ENCODE measurements at places on chromosomes 6 and 20.
A peak's percentile ranks its signal among the peaks of the same experiment; 100 is the strongest.

DNA sequence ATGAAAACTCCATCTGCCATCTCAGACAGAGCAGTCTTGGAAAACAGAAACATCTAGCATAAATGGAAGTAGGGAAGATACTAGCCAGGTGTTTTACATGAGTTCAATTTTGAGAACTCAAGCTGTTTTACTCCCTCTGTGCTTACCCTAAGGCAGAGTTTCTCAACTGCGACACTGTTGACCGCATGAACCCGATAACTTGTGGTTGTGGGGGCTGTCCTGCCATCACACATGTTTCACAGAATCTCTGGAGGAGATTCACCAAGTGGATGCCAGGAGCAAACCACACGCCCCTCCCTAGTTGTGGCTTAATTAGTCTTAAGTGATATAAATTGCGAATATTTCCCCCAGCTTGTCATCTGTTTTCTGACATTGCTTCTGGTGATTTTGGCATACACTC, 2.3 kb upstream of the SERPINB6 start:
- no peak for DNase-seq

GRCh38 chr6:64949257-64949656, 757.8 kb downstream of the EYS start:
- DNase-seq = no peak

DNA sequence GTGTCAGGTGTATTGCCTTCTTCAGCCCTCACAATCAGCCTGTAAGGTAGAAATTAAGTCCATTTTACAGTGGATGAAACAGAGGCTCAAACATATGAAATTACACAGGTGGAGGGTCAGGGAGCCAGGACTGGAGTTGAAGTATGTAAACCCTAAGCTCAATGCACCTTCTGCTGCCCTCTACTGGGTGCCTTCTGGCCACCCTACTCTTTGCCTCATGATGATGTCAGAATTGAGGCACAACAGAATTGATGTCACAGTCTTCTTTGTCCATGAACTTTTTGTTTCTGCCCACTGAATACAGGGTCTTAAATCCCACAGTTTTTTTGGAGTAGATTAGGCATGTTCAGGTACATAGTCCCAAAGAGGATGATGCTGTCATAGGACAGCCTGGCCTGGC, 400.8 kb upstream of the CHD6 start:
- peak; percentile 55 for DNase-seq

- DNase-seq = no peak
Observed at GRCh38 chr6:170074907-170075306, 216.0 kb downstream of the DLL1 start.

GRCh38 chr20:59672576-59672975, 68.2 kb downstream of the PHACTR3 start:
- no peak for DNase-seq

DNA sequence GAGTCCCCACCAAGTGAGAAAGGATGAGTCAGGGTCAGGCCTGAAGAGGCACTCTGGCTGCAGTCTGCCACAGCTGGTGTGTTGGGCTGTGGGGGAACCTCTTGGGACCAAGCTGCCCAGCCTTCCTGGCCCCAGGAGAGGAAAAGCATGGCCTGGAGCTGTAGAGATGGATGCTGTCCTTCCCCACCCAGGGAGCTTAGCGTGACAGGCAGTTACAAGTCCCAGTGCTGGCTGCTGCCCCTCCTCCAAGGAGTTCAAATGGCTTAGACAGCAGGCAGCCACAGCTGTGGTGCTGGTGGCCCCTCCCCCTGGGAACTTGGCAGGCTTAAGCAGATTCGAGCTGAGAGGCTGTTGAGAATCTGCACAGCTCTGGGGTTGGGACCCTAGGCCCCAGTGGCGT, 253.2 kb downstream of the PLCB1 start:
- DNase-seq = peak; percentile 85

GRCh38 chr6:44868910-44869309, 459.2 kb upstream of the RUNX2 start:
- DNase-seq = no peak

DNA sequence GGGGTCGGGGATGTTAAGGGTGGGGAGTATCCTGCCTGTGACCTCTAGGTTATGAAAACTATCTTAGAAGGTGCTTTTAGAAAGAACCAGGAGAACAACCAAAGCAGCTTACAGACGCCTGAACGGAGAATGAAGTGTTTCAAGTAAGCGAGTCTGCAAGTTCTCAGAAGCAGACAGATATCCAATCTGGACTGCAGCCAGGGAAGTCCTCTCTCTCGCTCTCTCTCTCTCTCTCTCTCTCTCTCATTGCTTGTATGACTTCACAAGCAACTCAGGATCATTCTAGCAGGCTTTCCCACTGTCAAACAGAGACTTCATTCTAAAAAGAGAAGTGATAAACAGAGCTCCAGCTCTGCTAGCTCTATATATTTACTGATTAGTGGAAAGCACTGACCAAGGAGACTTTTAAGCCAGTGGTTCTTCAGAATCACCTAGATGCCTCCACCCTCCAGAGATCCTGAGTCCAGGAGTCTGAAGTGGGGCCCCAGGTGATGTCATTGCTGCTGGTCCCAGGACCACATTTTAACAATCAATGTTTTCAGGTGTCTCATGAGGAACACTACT, 6.0 kb downstream of the TCF21 start:
- DNase-seq = no peak

- no peak for DNase-seq
Observed at GRCh38 chr6:126210398-126211075, 129.4 kb upstream of the CENPW start.

DNA sequence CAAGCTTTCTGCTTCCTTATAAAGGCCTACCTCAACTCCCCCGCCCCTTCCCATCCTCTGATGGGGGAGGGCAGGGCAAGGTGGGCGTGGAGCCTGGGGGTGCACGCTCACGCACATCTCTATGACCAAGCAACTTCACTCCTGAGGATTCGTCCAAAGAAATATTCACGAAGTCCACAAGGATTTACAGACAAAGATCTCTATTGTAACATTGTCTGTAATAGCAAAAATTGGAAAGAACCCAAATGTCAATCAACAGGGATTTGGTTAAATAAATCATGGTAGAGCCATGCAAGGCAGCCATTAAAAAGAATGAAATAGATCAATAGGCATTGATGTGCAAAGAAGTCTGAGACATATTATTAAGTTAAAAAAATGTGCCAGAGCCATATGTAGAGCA, 130.4 kb upstream of the AFDN start:
- DNase-seq = no peak

DNA sequence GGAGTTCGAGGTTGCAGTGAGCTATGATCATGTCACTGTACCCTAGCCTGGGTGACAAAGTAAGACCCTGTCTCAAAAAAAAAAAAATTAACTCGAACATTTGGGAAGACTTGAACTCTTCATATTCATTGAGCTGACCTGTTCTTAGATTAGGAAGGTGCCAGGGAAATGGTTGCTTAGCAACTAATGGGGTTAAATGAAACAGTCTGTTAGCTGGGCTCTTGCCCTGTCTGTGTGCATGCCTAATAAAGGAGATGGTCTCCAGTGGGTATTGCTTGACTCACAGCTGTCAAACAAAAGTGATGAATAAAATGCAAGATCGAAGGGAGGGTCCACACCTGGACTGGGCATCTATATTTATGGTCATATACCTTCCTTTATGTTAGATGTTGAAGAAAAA, 101.8 kb downstream of the KLHL32 start:
- no peak for DNase-seq

DNA sequence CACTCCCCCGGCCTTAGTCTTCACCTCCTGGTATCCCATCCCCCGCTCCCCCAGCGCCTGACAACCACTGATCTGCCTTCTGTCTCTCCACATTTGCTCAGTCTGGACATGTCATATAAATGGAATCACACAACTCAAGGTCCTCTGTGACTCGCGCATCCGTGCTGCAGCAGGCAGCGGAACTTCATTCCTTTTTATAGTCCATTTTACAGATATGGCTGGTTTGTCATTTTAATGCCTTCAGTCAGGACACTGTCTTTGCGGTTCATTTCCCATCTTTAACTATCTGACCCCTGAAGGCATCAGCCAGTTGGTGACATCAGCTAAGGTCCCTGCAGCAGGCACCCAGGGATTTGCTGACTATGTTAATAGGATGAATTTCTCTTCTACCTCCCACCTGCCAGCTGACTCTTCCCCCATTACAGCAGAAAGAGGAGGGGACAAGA, 125.7 kb downstream of the ZMYND8 start:
- DNase-seq = no peak

DNA sequence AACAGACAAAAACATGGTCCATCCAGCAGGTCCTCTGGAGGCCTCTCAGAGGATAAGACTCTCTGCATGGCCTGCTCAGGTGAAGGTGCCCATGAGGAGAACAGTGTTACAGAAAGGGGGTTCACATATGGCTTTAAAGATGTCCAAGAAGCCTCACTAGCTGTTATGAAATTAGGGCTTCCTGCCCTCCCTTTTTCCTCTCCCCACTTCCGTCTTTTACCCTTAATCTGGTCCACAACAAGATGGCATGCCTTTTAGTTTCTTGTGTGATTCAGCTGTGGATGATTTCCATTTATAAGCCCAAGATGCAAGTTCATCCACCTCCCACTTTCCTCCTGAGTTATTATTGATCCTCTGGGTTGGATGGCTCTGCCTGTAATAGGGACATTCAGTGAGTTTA, 14.0 kb downstream of the GCNT2 start:
- no peak for DNase-seq

DNA sequence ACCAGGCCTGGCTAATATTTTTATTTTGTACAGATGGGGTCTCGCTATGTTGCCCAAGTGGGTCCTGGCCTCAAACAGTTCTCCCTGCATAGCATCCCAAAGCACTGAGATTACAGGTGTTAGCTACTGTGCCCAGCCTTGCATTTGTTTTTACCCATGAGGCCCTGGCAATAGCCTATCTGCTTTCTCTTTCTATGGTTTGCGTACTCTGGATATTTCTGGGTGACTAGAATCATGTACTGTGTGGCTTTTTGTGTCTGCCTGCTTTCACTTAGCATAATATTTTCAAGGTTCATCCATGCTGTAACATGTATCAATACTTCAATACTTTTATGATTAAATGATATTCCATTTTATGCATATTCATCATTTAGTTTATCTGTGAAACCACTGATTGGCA, 451.7 kb downstream of the GRIK2 start:
- no peak for DNase-seq

- no peak for DNase-seq
Observed at GRCh38 chr6:142440600-142441293, 138.9 kb downstream of the ADGRG6 start.

DNA sequence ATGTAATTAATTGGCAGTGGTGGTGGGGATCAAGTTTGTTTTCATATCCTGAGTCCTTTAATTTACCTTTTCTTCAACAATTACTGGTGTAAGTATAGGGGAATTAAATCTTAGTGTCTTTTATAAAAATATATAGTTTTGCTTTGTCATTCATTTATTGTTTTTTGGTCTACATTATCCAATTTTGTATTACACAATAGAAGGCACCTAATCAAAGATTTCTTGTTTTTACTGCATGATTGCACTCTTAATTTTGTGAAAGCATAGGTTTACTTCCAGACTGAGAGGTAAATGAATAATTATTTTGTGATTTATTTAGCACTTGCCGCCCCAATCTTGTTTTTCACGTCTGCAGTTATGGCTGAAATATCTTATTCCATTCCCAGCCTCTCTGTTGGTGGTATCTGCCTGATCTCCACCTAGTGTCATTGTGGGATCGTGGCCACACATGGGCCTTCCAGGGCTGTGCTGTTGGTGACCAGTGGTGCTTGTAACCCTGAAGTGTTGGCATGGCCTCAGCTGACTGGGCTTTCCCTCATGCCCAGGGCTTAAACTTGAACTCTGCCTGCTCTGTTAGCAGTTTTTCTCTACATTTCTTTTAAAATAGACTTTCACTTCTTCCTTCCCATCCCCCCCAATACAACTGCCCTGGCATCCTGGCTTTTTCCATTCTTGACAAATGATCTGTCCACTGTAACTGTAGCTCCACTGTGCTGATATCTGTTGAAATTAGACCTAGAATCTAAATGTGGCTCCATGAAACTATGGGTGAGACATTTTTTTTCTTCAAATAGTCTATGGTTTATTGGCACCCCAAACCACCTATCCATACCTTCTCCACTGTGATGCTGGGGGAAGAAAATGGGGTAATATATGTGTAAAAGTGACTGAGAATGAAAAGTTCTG, 24.8 kb downstream of the E2F3 start:
- DNase-seq = no peak

GRCh38 chr6:170134031-170134470, 156.8 kb downstream of the DLL1 start:
- DNase-seq = peak; percentile 59

GRCh38 chr20:10040070-10040975, 5.5 kb downstream of the ANKEF1 start:
- no peak for DNase-seq

DNA sequence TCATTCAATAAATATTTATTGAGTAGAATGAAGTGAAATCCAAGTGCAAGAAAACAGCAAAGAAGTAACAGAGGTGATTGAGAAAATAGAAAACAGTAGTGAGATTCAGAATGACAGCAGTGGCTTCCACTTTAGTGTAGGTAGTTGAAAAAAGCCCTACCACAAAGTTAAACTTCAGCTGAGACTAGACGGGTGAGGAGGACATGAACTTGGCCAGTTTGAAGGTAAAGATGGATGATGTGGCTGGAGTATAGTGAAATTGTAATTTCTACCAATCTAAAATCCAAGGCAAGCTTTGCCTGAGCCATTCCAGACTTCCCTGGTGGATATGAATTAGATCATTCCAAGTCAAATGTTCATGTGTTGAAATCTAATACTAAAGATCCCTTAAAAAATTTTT, 32.6 kb upstream of the AHI1 start:
- DNase-seq = no peak

DNA sequence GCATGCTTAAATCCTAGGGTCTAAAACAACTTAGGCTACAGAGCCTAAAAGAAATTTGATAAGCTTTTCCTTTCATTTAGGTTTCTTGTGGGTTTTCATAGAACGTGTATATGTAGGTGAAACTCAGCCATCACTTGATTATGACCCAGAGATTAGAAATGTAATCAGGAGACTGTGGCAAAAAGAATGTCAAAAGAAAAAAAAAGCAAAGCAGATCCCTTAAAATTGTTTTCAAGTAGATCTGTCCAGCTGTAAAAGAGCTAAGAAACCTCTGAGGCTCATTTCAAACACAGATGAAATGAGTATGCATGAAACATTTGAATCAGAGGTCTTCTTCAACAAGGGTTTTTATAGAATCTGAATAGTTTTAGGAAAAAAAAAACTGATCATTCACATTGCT, 341.3 kb upstream of the PRDM1 start:
- no peak for DNase-seq

DNA sequence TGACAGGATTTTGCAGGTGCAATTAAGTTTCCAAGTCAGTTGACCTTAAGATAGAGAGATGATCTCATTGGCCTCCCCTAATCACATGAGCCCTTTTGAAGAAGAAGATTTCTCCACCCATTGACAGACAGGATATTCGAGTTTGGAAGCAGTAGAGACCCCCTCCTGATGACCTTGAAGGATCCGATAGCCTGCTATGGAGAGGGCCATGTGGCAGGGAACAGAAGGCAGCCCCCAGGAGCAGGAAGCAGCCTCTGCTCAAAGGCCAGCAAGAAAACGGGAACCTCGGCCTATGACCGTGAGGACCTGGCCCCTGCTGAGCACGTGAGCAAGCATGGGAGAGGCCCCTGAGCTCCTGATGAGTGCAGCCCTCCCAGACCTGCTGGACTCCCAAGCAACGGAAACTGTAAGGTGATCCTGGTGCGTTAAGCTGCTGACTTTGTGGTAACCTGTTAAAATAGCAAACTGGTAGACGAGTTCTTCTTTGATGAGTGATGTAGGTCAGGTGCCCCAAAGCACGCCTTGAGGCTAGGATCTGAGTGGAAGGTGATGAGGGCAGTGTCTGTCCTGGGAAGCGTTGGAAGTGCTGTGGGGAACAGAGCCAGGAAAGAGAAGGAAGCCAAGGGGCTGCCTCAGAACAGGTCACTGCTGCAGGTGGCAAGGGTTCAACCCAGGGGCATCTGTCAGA, 18.5 kb upstream of the TUBB2A start:
- DNase-seq = no peak
